NCI-H1092 treated with DMSO at 0.1 percent for 48 hours (cell line): ENCODE measurements at places on chromosomes 12 and 14.

DNA sequence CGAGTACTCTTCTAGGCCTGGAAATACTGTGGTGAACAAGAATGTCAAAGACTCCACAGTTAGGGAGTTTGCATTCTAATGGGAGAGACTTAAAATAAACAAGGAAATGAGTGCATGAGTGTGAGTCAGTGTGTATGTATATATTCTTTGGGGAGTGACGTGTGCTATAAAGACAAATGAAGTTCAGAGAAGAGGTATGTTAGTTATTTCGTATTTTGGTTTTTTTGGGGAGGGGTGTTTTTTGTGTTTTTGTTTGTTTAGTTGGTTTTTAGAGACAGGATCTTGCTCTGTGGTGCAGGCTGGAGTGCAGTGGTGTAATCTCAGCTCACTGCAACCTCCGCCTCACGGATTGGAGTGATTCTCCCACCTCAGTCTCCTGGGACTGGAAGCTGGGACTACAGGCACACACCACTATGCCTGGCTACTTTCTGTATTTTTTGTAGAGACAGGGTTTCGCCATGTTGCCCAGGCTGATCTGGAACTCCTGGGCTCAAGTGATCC is 74.3 kb downstream of the SRGAP1 start:
- DNase-seq, result no peak

GRCh38 chr12:18352312-18352711 is 91.0 kb downstream of the PIK3C2G start:
- DNase-seq, result no peak

GRCh38 chr12:461425-461824 is 1.7 kb downstream of the B4GALNT3 start:
- no peak for DNase-seq

DNA sequence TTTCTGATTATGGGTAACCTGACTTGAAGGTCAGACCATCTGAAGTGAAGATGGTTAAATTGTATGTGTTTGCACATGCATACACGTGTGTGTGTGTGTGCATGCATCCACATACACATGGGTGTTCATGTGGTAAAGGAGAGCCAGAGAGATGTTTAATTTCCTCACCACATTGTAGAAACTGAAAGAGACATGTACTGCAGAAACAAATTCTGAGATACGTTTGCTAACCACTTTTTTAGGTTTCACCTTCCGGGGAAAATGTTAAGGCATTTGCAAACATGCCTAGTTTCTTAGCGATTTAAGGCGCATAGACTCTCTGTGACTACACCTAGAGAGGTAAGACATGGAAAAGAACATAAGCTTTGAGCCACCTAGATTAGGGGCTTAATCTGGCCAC is 362.9 kb downstream of the RAD51B start:
- DNase-seq, result no peak

DNA sequence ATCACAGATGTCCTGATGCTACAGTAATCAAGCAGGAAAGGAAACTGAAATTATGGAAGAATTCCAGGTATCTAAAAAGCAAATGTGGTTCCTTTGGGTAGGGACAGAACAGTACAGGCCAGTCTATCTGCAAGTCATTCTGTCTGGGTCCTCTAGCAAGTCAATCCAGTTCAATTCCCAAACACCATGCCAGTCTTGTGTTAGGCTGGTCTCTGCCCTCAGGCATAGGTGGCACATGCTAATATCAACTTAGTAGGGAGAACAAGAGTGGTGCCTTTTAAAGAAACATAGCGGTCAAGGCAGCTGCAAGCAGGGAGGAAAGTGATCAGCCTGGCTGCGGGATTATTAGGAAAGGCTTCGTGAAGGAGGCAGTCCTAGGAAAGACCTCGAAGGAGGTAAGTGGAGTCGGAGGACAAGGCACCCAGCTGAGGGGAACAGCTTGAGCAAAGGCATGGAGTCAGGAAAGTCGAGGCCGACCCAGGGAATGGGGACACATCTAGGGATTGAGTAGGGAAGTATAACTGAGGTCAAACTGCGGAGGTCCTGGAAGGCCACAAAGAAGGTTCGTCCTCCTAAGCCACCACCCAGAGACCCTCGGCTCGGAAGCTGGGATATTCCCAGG is 3.8 kb upstream of the PLEKHG6 start:
- DNase-seq, result no peak

DNA sequence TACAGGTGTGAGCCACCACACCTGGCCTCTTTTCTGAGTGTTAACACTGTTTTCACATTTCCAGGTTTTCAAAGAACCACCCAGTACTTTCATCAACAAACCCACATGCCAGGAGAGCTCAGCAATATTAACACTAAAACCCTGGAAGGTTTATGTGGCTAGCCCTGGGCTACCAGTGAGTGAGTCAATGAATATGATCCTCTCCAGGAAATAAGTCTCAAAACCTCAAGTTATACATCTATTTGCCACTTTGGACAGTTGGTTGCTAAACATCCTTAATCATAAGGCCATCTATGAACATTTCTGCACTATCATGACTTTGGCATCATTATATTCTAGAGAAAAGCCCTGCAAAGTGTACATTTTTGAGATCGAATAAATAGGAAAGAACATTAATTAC is 6.3 kb upstream of the CDKL1 start:
- DNase-seq, result no peak

DNA sequence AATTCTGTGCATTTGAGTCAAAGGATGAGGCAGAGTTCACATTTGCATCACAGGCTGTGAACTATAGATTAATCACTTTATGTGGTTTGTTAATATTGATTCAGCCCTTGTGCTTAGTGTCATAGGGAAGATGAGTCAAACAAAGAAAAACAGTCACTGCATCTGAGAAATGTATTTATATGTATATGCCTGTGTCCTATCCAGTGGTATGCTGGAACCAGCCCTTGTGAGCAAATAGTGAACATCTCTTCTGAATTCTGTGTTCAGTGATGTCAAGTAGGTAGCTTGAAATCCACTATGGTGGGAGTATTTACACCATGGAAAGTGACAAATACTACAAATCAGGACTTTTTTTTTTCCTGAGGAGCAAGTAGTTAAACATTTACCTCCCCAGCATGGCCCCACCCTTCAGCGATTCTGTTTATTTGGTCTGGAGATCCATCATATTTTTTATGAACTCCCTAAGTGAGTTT is 128.5 kb downstream of the HMGA2 start:
- DNase-seq, result no peak

DNA sequence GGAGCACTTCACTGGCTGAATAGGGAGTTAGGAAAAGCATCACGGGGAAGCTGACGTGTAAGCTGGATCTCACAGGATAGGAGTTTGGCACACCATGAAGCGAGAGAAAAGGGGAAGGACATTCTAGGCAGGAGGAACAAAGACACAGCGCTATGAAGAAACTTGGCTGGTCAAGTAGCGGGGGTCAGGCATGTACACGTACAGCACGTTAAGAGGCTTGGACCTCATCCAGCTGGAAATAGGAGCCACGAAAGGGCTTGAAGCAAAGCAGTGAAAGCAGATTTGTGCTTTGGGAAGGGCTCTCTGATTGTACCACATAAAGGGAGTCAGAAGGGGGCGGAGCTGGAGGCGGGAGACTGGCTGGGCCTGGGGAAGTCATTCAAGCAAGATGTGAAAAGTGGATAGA is 19.6 kb upstream of the GALNT8 start:
- DNase-seq, result peak; percentile 8

DNA sequence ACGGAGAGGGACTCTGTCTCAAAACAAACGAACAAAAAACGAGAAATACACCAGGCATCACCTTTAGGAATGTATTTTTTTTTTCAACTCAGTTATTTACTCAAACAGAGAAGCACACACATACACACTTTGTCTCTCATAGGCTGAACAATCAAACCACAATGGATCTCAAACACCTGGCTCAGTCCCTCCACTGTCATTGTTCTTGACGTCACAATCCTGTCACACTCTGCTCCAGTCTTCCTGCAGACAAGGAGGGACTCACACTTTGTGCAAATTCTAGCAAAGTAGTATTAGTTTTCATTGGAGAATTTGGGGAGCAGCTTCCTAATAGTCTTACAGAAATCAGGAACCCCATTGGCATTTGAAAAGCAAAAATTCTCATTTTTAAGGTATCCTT is 727.8 kb downstream of the BCL11B start:
- DNase-seq, result no peak

- no peak for DNase-seq
Observed at GRCh38 chr12:5916785-5917290, 28.2 kb downstream of the ANO2 start.

DNA sequence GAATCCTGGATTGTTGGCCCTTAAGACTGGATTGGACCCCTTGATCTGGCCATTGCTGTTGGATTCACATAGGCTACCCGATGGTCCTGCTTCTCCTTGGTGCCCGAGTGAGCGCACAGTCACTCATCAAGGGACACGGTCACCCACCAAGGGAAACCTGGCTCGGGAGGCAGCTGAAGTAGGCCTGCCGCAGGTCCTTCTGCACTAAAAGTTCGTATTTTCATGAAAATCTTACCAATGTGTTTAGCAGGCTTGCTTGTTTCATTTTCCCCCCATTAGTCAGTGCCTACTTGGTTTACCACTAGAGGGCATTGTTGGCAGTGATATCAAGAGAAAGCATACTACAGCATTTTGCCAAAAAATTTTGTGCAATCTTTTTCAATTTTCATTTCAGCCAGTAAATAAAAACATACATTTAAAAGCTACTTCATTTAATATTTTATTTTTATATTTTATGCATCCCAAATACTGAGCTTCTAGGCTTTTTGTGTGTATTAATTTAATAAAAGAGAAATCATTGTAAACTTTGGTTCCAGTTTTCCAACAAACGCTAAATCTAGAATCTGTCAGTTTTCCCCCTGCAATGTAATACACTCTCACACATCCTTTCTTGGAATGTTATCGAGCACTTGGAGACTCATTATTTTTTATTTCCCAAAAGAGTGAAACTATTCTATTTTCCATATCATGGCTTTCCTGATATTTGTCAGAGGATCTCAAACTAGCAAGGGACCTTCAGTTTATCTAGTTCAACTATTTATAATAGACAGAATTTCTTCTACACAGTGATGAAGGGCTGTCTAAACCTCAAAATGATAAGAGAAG is 116.7 kb downstream of the LMNTD1 start:
- peak; percentile 35 for DNase-seq

- DNase-seq, result no peak
Observed at GRCh38 chr12:10136637-10137205, 6.7 kb upstream of the CLEC7A start.

DNA sequence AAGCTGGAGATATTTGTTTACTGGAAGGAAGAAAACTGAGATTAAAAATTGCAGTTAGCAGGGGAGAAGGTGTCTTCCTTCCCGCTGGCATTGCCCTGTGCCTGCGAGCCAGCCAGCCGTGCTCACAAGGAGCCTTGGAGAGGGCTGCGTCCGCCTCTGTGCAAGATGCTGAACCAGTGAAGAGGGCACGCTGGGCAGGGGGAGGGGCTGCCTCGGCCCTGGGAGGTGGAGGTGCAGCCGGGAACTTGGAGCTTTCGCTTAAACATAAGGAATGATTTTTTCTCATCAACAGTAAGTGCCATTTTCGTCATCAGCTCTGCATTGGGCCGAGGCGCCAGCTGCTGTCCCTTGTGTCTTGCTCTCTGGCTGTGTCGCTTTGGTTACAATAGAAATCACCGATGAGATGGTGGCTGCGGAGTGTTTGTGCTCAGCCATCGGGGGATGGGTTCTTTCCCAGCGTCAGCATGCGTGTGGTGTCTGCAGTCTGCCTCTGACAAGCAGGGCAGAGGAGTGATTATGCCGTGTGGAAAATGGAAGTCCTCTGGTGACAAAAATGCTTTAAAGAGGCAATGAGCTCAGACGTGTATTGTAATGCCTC is 97.3 kb downstream of the ESR2 start:
- DNase-seq, result peak; percentile 79

DNA sequence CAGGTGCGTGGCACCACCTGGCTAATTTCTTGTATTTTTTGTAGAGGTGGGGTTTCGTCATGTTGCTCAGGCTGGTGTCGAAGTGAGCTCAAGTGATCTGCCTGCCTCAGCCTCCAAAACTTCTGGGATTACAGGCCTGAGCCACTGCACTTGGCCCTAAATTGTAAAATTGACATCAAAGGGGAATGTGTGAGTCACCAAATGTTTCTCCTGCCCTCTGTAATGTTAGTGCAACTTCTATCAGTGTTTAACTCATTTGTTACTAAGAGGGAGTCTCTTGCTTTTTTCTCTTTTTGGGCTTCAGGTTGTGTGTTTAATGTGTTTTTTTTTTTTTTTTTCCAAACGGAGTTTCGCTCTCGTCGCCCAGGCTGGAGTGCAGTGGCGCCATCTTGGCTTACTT is 2.3 kb downstream of the TULP3 start:
- DNase-seq, result no peak

- no peak for DNase-seq
Observed at GRCh38 chr14:62001963-62002362, 239.7 kb downstream of the SNAPC1 start.

DNA sequence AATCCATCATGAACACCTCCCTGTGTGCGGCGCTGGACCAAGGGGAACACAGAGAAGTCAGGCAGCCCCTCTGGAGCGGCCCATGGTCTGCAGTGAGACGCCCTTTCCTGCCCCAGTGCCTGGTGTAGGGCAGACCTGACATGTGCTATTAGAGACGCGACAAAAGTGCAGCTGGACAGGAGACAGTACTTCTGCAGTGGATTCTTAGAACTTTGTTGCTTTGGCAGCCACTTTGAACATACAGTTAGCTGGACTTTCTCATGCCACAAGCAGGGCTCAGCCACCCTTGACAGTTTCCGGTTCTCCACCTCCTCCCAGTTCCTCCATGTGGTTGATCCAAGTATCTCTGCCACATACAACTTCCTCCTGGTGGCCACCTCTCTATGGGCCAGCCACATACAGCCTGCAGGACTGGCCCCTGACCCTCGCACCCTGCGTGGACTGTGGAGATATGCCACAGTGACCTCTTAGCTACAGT is 45.9 kb downstream of the LGMN start:
- DNase-seq, result no peak

- no peak for DNase-seq
Observed at GRCh38 chr14:64447876-64448670, 17.2 kb upstream of the AKAP5 start.

DNA sequence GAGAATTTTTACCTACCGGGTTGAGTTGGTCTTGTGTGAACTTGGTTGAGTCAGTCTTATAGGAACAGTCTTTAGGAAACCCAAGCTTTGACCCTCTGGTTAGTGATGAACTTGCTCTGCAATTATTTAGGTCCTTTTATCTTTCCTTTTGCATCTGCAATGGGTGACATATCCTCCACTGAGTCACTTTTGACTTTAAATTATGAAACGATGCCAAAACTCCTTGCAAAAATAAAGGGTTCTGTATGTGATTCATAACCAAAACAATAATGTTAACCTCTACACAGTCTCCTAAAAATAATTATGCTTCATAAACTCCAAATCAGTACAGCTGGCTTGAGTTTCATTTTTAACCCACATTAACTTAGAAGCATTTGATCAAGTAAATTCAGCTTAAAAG is 979.4 kb downstream of the GALC start:
- no peak for DNase-seq

GRCh38 chr12:48261773-48262172 is 58.7 kb upstream of the OR10AD1 start:
- DNase-seq, result no peak

GRCh38 chr12:38149395-38150073 is 167.0 kb upstream of the ALG10B start:
- no peak for DNase-seq

- DNase-seq, result no peak
Observed at GRCh38 chr12:57489157-57489641, 1.3 kb downstream of the MARS1 start.
